ENCODE measurements at places on chromosomes 3 and 15. TPM values are rescaled to one million over a fixed set of nuclear protein-coding genes. Genes with fewer than 3 reads are reported as not detected.

The HHLA2 gene
- total RNA-seq: 3.0 TPM

The MEGF11 gene
- total RNA-seq: not detected

The ISLR gene
- not detected for total RNA-seq

The ISL2 gene
- total RNA-seq: 0.54 TPM

The TGM4 gene
- not detected for total RNA-seq

The CLDN1 gene
- total RNA-seq: not detected

The GOLGA8T gene
- not detected for total RNA-seq

The RASGRP1 gene
- 204 TPM for total RNA-seq

The HTR3E gene
- not detected for total RNA-seq

The STARD5 gene
- 5.4 TPM for total RNA-seq

The ATP8B4 gene
- 6.8 TPM for total RNA-seq

The OR5H15 gene
- not detected for total RNA-seq

The CYP1A1 gene
- 2.2 TPM for total RNA-seq

- peaks cover 3% of the 10 kb centered on the region for H3K27me3 ChIP-seq
- H3K36me3 ChIP-seq: no peaks in the 10 kb centered on the region
- no peak overlapping the region for H3K27ac ChIP-seq
- no peaks in the 10 kb centered on the region for H3K4me1 ChIP-seq
Measured at GRCh38 chr3:40191850-40192448, 117.6 kb upstream of the EIF1B start.

DNA sequence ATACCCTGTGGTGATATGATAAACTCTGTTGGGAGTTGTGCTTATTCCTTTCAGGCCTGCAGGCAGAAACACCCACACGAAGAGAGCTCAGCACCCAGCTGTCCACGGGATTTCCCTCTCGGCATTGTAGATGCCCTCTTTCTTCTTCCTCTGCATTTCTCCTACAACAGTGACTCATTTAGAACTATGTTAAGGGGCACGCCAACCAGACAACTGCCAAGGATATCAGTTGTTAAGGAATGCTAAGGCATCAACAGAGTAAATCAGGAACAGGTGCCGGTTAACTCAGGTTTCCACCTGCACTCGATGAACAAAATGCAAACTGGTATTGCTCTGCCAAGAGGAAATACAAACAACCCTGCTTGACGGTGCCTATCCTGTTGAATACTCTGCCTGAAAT is 270.0 kb upstream of the PEX5L start:
- DNase-seq: no peak
- H3K27ac ChIP-seq: no peak overlapping the region
- H3K27me3 ChIP-seq: no peaks in the 10 kb centered on the region
- no peak overlapping the region for H3K4me3 ChIP-seq
- H3K36me3 ChIP-seq: no peaks in the 10 kb centered on the region

DNA sequence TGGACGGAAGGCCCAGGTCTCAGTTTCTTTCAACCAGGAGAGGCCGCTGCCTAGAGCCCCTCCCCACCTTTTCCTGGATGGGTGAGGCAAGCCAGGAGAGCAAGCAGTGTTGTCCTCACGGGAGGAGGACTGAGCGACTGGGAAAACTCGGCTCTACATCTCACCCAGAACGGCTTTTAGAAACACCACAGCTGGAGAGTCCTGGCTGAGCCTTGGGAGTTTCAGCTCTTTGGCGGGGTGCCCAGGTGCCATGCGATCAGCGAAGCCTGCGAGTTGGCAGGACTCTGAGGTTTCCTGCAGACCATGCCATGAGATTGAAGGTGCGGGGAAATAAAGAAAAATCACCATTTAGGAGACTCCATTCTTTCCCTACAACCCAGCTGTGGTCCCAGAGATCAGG is 26.0 kb downstream of the PPCDC start:
- DNase-seq: no peak
- peaks cover 34% of the 10 kb centered on the region for H3K4me1 ChIP-seq
- no peak overlapping the region for H3K27ac ChIP-seq
- peaks cover 13% of the 10 kb centered on the region for H3K36me3 ChIP-seq
- no peaks in the 10 kb centered on the region for H3K27me3 ChIP-seq
- H3K4me3 ChIP-seq: no peak overlapping the region

- no peaks in the 10 kb centered on the region for H3K27me3 ChIP-seq
- no peak overlapping the region for H3K27ac ChIP-seq
- H3K4me1 ChIP-seq: no peaks in the 10 kb centered on the region
- H3K4me3 ChIP-seq: no peak overlapping the region
Measured at GRCh38 chr3:194993896-194994295, 277.1 kb downstream of the XXYLT1 start.

DNA sequence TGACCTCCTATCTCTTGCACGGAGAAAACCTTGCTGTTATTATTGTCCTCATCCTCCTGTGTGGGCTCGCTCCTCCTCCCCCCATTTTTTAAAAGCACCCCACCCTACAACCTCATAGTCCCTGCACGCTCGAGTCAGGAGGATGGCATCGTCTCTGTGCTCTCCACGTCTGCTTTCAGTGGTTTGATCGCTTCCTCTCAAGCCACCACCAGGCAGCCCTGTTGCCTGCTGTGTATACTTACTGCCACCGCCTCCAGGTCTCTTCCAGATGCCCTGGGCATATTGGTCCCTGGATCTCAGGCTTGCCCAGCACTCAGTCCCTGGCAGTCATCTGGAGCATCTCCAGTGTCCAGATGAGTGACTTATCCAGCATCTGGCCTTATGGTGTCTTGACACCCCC is 42.1 kb upstream of the GCNT3 start:
- no peaks in the 10 kb centered on the region for H3K36me3 ChIP-seq
- DNase-seq: no peak
- H3K27me3 ChIP-seq: peaks cover 5% of the 10 kb centered on the region
- H3K27ac ChIP-seq: no peak overlapping the region
- peaks cover 8% of the 10 kb centered on the region for H3K4me1 ChIP-seq
- H3K4me3 ChIP-seq: no peak overlapping the region

DNA sequence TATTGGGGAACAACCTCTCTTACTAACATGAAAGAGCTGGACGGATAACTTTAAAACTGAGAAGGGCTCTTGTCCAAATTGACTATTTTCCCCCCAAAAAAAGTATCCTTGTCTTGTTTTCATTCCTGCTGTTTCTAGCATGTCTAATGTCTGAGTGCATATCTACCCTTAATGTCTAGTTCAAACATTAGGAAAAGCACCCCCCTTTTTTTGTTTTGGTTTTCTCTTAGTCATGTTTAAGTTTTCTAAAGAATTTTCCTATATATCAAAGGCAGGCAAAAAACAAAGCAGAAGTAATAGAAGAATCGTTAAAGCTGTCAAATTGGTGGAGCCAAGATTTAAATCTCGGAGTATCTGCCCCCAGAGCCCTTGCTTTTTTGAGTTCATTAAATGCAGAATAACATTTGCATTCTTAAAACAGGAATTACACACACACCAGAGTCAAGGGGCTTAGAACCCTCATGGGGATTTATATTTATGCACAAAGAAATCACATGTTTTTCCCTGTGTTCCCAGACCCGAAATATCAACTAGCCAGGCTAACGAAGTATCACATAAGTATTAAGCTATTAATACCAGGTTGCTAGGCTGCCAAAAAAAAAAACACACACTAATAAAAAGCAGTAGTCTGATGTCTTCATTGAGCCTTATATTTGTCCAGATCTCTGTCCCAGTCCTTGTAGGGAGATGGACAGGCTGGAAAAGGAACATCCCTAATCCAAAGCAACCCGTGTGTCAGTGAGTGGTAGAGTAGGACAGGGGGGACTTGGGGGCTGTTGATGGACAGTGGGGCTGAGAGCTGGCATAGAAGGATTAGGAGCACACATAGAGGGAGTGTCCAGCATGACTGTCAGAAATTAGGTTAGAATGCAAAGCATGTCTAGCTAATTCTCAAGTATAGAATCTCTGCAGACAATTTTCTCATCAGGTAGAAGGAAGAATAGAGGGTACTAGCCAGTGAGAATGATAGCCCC is 103.6 kb upstream of the BFSP2 start:
- H3K27ac ChIP-seq: no peak overlapping the region
- H3K36me3 ChIP-seq: no peaks in the 10 kb centered on the region
- no peaks in the 10 kb centered on the region for H3K4me1 ChIP-seq
- peaks cover 9% of the 10 kb centered on the region for H3K27me3 ChIP-seq

- peaks cover 45% of the 10 kb centered on the region for H3K4me1 ChIP-seq
- H3K27ac ChIP-seq: peak overlapping the region; percentile 31
- H3K4me3 ChIP-seq: no peak overlapping the region
- DNase-seq: peak; percentile 84
- H3K36me3 ChIP-seq: no peaks in the 10 kb centered on the region
Measured at GRCh38 chr15:31200735-31201151, 99.2 kb upstream of the TRPM1 start.

DNA sequence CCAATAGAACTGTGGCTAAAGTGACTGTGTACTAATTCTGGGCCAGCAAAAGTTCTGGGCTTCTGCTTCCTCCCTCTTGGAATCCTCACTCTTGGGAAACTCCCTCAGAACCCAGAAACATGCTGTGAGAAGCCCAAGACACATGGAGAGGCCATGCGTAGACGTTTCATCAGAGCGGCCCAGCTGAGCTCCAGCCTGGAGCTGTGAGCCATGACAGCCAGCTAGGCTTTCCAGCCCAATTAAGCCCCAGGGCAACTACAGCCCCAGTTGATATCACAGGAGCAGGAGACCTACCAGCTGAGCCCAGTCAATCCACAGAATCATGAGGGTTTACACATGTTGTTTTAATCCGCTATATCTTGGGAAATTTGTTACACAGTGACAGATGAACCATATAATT is 43.6 kb upstream of the CNOT10 start:
- H3K4me3 ChIP-seq: no peak overlapping the region
- H3K4me1 ChIP-seq: no peaks in the 10 kb centered on the region
- H3K27ac ChIP-seq: no peak overlapping the region
- no peaks in the 10 kb centered on the region for H3K36me3 ChIP-seq
- H3K27me3 ChIP-seq: peaks cover 10% of the 10 kb centered on the region
- DNase-seq: no peak

DNA sequence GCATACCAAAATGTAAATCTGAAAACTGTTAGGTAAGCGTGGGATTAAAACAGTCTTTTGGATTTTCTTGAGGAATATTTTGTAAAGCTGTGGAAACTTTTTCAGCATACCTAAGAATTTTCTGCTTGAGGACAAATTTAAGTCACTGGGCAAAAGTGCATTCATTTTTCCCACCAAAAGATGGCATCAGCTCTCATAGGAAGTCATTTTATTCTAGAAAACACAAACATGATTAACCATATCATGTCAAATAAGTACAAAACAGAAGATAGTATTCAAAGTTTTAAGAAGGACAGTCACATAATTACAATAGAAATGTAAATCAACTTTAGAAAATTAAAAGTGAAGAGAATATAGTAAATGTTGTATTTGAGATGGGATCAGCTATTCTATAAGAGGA is 63.5 kb downstream of the SLC49A4 start:
- no peak overlapping the region for H3K4me3 ChIP-seq
- no peaks in the 10 kb centered on the region for H3K36me3 ChIP-seq
- no peak for DNase-seq
- H3K27ac ChIP-seq: no peak overlapping the region

GRCh38 chr3:6631376-6631775 is 229.5 kb upstream of the GRM7 start:
- H3K27ac ChIP-seq: no peak overlapping the region
- no peaks in the 10 kb centered on the region for H3K4me1 ChIP-seq
- H3K36me3 ChIP-seq: no peaks in the 10 kb centered on the region
- no peaks in the 10 kb centered on the region for H3K27me3 ChIP-seq
- no peak overlapping the region for H3K4me3 ChIP-seq

DNA sequence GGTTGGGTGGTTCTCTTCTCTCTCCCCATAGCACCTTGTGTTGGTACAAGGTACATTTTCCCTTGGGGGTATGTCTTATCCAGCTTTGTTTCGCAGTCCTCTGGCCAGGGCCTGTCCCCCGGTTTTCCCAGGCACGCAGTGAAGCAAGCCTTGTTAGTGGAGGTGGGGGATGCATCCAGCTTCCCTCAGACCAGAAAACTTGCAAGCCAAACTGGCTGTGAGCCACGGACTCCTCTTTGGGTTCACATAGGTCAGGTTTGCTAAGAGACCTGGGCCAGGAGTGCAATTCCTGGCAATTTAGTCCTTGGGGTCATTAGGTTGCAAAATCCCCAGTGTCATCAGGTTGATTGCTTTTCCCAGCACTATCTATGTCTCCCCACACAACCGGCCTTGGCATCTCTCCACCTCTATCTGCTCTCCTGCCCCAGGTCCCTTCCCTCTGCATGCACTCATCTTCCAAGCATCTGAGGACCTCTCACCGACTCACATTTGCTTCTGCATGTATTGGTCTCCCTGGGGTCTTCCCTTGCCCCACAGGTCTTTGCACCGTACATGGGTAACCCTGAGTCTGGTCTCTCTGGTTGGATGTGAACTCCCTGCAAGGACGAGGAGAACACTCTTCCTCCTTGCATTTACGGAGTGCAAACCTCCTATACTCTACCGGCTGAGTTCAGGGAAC is 34.2 kb downstream of the BCL2L10 start:
- H3K4me3 ChIP-seq: no peak overlapping the region
- no peak overlapping the region for H3K27ac ChIP-seq
- H3K4me1 ChIP-seq: peaks cover 31% of the 10 kb centered on the region
- DNase-seq: no peak
- H3K36me3 ChIP-seq: no peaks in the 10 kb centered on the region

DNA sequence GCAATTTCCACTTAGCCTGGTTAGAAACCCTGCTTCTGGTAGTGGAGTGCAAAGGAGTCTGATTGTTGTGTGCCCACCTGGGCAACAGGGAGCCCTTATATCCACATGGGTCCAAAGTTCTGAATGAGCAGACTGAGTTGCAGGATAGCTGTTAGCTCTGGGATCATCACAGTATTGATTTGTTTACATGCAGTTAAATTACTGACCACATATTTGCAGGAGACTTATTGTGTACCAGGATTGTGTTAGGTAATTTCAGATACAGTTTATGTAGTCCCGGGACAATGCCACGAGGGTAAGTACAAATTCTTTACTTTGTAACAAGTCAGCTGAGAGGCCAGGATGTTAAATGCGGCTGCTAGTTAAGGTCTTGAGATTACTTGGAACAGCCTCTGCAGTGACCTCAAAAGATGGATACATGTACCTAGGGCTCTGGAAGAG is 18.8 kb downstream of the ARHGEF26 start:
- no peaks in the 10 kb centered on the region for H3K36me3 ChIP-seq
- H3K27me3 ChIP-seq: peaks cover 13% of the 10 kb centered on the region
- no peak for DNase-seq
- H3K27ac ChIP-seq: no peak overlapping the region
- H3K4me3 ChIP-seq: no peak overlapping the region

DNA sequence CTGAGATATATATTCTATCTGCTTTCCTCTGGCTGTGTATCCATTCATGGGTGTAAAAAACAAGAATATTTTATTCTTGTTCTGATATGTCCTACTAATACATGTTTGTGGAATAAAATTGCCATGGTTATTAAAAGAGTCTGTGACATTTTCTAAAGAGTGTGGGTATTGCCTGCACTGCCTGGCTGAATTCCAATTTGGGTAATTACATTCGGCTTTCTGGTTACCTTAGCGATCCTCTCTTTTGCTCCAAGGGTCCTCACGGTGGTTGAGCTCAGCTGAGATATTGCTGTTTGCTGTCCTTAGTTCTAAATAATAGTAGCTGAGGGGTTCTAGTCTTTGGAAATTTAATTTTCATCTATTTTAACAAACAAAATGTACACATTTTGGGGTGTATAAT is 301.4 kb upstream of the DNAJC19 start:
- H3K27me3 ChIP-seq: no peaks in the 10 kb centered on the region
- no peak for DNase-seq
- H3K27ac ChIP-seq: no peak overlapping the region
- no peaks in the 10 kb centered on the region for H3K36me3 ChIP-seq
- no peak overlapping the region for H3K4me3 ChIP-seq
